Peyer's patch (tissue), 4 donors: ENCODE measurements at places on chromosomes 6 and 20.

DNA sequence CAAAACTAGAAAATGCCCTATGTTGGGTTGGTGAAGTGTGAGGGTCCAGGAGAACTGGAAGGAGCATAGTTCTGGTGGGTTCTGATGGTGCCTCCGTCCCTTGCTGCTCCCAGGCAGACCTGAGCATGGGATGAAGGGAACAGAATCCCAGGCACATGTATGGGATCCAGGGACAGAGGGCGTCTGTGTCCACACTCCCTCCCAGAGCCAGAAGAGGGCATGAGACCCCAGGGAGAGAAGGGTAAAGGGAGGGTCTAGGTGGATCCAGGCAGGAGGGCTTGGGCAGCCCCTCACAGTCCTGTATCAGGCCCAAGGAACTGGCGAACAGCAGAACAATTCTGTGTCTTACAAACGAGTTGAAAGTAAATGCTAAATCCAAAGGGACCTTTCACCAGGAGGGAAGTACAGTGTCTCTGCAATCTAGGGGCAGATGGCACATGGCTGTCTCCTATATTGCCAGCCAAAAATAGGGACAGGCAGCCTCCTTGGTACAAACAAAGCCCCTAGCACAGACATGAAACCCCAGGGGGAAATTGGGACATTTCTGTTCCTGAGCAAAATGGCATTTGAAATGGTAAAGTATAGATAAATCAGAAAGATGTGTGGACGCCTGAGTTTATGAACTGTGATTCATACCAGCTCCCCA, 2.5 kb upstream of the BPIFA1 start:
- DNase-seq: no peak

GRCh38 chr20:22341508-22341907, 242.9 kb downstream of the FOXA2 start:
- DNase-seq: no peak

- DNase-seq: no peak
Measured at GRCh38 chr20:51396365-51396909, 146.1 kb downstream of the NFATC2 start.

DNA sequence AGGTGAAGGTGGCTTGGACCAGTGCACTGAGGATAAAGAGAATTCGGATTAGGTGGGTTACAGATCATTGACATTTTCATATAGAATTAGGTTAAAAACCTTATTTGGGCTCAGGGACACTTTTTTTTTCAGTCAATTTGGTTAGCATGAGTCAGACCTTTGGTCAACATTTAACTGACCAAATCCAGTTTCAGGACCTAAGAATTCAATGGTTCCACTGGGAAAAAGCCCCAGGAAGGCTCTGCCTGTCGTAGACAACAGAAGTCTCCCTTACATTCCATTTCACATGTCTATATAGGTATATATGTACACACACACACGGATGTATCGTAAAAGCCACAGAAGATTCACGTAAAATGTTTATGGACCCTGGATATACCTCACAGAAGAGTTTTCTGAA, 184.2 kb upstream of the RREB1 start:
- DNase-seq: no peak

DNA sequence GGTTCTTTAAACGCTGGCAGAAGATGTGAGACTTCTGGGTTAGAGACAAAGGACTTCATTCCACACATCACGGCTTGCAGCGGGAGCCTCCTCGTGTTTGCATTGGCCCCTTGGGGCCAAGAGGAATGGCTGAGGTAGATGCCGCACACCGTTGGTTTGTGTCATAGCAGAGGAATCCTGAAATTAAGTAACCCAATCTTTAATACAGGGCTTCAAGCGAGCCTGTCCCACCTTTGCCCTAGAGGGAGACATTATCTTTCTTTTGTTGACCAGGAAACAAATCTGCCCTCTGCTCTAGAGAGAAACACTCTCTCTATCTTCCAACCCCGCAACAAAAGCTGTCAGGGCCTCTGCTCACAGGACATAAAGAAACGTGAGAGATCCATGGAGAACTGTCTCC, 277.5 kb upstream of the ZFP64 start:
- DNase-seq: no peak

- DNase-seq: no peak
Measured at GRCh38 chr6:112800916-112801315, 453.8 kb downstream of the RFPL4B start.

DNA sequence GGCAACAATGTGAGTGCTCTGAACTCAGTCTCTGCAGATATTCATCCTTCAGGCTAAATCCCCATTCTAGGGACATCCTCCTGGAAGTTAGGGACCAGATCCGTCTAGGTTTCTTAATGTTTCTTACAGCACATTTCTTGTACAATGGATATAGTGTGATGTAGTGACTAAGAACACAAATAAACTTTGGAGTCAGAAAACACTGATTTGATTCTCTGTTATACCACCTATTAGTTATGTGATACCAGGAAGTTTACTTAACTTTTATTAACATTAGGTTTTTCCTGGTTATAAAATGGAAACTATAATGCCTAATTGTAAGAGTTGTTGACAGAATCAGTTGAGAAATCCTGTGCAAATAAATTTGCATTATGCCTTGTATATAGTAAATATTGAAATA, 57.6 kb upstream of the KCNQ5 start:
- no peak for DNase-seq

- DNase-seq: no peak
Measured at GRCh38 chr20:19968466-19969073, 48.6 kb upstream of the NAA20 start.

DNA sequence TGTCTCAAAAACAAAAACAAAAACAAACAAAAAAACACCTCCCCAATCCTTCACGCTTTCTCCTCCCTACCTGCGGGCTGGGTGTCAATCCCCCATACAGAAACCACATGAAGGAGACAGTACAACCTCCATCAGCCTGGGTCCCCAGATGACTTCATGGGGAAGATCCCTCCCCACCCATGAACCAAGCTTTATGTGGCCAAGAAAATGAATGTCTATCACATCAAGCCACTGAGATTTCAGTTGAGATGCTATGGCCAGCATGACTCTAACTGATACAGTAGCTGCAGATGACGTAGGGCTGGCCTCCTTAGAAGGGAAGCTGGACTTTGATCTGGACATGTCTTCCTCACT, 21.2 kb upstream of the BNIP5 start:
- DNase-seq: no peak

DNA sequence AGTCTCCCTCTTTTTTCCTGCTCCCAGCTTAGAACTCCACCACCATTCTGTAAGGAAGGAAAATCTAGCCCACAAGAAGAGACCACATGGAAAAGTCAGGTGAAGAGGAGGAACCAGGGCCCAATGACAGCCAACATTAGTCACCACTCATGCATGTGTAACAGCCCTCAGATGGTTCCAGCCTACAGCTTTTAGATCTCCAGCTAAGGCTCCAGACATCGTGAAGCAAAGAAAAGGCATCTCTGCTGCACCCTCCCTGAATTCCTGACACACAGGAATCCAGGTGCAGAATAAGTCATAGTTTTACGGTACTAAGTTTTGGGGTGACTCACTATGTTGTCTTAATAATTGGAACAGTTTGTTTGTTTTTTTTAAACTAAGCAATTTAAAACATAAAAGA, 25.5 kb downstream of the DCDC2 start:
- no peak for DNase-seq

GRCh38 chr6:100810015-100810414, 71.1 kb downstream of the ASCC3 start:
- no peak for DNase-seq

DNA sequence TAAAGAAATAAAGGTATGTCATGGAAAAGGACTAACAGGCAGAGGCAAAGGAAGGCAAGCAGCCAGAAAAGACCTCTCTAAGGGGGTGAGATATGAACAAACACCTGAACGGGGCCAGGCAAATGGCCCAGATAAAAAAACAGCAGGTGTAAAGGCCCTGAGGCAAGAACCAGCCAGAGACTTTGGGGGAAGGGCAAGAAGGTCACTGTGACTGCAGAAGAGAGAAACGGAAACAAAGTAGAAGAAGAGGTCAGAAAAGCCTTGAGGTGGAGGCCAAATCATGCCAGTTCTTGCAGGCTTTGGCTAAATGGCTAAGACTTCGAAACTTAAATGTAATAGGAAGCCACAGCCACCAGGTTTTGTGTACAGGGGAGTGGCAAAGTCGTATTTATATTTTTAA, 30.8 kb downstream of the KIF16B start:
- DNase-seq: no peak

DNA sequence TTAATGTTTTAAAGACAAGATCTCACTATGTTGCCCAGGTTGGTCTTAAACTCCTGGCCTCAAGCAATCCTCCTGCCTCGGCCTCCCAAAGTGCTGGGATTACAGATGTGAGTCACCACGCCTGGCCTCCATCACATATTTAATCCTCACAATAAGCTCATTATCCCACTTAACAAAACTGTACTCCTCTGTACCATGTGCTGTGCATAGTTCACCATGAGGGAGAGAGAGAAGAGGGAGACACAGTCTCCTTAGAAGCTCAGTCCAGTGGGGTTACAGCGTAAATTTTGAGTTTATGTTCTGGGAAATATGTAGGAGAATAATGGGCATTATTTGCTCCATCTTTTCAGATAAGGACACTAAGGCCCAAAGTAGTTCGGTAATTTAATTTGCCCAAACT, 7.9 kb upstream of the CPNE5 start:
- DNase-seq: no peak

- no peak for DNase-seq
Measured at GRCh38 chr20:7010527-7010926, 243.0 kb downstream of the BMP2 start.

- DNase-seq: peak; percentile 70
Measured at GRCh38 chr6:27374824-27375612, 13.5 kb upstream of the ZNF391 start.

DNA sequence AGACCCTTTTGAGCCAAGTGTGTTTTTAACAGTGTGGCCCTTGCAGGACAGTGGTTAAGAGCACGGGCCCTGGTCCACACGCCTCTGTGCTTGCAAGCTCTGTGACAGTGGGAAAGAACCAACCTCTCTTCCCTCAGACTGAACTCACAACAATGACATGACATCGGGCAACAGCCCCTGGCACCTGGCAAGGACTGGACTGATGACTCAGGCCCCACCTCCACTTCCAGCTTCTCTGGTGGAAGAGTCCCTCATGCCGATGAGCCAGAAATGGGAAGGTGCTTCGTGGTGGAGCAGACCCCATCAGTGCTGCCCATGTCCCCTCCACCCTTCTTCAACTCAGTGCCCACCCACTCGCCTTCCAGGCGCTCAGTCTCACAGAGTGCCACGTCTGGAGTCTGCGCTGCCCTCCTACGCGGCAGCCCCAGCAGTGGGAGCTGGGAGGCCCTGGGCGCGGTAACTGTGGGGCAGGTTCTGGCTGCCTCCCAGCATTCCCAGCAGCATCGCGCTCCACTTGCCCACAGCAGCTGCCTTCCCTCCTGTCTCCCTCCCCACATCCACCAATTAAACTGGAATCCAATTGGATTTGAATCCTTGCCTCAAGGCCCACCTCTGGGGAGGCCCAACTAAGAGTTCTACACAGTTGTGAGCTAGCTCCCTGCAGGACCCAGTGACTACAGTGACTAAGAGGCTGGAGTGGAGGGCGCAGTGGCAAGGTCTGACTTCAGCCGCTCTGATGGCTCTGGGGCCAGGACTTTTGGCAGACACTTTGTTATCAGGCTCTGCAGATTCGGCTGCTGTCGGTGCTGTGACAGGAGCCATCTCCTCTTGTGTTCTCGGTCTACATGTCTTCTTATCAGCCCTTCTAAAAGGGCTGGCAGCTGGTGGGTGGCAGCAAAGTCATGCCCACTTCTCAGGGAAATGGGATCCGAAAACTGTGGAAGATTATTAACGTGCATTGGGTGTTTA, 156.8 kb upstream of the MLN start:
- DNase-seq: no peak

DNA sequence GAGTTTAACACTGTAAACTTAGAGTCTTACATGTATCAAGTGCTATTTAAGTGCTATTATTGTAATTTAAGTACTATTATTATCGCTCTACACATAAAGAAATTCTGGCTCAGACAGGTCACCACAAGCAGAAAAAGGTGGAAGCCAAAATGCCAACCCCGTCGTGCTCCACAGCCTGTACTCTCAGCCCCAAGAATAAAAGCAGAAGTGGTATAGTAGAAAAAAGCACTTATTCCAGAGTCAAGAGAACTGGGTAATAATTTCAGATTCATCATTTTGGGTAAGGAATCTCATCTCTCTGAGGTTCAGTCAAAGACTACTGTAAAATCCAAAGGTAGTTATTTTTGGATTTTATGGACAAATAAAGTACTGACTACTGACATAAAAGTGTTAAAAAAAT, 943 bp downstream of the ZUP1 start:
- DNase-seq: peak; percentile 37

- no peak for DNase-seq
Measured at GRCh38 chr20:50567860-50568548, 57.8 kb downstream of the PTPN1 start.

GRCh38 chr6:125821825-125822281, 31.1 kb downstream of the NCOA7 start:
- no peak for DNase-seq

DNA sequence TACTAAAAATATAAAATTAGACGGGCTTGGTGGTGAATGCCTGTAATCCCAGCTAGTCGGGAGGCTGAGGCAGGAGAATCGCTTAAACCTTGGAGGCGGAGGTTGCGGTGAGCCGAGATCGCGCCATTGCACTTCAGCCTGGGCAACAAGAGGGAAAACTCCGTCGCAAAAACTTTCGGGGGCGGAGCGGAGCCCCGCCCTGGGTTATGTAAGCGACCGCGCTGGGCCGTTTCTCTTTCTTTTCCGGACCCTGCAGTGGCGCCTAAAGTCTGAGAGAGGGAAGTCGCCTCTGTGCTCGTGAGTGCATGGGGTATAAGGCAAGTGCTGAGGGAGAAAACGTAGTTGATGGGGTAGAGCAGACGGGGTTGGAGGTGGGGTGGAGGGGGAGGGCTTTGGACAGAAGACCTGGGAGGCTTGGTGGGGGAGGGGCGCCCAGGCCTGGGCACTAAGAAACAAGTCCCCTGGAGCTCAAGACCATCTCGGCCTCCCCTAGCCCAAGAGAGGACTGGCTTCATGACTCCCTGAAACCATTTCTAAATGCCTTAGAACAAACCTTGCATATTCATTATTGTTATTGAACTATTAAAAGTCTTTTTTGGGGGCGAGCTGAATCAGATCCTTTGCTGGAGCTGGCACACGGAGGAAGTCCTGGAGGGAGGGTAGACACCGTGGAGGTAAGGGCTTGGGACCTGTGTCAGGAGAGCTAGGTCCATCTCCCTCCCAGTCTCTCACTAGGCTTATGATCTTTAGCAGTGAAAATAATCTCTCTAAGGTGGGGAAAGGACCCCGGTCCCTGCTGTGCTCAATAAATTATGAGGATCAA, 2.7 kb upstream of the MICA start:
- peak; percentile 88 for DNase-seq

DNA sequence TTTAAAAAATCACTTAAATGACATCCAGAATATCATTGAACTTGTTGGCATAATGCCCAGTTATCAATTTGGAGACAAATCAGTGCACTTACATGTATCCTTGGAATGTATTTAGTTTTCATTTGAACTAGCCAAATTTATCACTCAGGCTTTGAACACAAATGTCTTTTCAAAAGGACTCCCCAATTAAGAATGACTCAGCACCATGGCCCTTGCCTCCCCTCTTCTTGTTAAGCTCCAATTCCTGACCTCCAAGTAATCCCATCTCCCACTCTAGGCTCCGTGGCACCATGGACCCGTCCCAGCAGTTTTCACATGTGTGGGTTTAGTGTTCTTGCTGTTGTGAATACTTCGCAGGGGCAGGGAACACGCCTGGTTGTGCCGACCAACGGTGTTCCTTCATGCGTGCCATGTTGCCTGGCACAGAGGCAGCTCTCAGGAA, 2.7 kb downstream of the AKAP12 start:
- no peak for DNase-seq
